Jurkat, Clone E6-1 (cell line): ENCODE measurements at places on chromosomes 11 and 22.

- DNase-seq = no peak
Observed at GRCh38 chr11:65500387-65501185, 1.7 kb downstream of the MALAT1 start.

- DNase-seq = no peak
Observed at GRCh38 chr22:50734986-50735738, 2.8 kb upstream of the ACR start.

DNA sequence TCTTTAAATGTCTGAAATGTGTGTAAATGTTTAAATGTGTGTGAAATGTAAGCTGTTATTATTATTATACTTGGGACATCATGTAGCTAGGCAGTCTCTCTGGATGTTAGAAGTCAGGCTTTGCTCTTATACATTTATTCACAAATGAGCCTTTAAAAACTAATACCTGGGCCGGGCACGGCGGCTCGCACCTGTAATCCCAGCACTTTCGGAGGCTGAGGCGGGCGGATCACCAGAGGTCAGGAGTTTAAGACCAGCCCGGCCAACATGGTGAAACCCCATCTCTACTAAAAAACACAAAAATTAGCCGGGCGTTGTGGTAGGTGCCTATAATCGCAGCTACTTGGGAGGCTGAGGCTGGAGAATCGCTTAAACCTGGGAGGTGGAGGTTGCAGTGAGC is 21.7 kb upstream of the CTTN start:
- DNase-seq = no peak

- no peak for DNase-seq
Observed at GRCh38 chr11:80559942-80560341, 1119.1 kb upstream of the TENM4 start.

- DNase-seq = no peak
Observed at GRCh38 chr22:35197071-35197470, 60.2 kb upstream of the HMGXB4 start.

- DNase-seq = no peak
Observed at GRCh38 chr11:35624316-35624715, 6.1 kb downstream of the FJX1 start.

DNA sequence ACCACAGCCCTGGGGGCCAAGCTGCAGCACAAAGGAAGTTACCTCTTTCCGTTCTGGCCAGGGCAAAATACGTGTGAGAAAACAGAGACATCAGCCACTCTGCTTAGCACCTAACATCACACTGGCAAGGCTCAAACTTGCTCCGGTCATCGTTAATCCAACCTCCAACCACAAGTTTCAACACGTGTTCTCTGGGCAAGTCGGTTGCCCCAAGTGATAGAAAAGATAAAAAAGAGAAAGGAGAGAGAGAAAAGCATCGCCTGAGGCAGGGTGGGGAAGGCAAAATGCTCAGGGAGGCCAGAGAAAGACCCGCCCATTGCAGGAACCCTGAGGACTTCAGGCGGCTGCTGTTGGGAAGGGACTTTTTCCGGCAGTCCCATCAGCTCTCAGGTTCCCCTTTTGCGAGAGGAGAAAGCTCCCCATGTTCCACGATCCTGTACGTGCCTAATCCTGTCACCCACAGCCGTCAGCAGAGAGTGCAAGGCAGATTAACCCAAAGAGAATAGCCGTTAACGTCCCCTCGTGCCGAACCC is 18.5 kb upstream of the B4GALNT4 start:
- DNase-seq = no peak

- DNase-seq = peak; percentile 75
Observed at GRCh38 chr22:25447686-25448434, 116.6 kb upstream of the GRK3 start.

DNA sequence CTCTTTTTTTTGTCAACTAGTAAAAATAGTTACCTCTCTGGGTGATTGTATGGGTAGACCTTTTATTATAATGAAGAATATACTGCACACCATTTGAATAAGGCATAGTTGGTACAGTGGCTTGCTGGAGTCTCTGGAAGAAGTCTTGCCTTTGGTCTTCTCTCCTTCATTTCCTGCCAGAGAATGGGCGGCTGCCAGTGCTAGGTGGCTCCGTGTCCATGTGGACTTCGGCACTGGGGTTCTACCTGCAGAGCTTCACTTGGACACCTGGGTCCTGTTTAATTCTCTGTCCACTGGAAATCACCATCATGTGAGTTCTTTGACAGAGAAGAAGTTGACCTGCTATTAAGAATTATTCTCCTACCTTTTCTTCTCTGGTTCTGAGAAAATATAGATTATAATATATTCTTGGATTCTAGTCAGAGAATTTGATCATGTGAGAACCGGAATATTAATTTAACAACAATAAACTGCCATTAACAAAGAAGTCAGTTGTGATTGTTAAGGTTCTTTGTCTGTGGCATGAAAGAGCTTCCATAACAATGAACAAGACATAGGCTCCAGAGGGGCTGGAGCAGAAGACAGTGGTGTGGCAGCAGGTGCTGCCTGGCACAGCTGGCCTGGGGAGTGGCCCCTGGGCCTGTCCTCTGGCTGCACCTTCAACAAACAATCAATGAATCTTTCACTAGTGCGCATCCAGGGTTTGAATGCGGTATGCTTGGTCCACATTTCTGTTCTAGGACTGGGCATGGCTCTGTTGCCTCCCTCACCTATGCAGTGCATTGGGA is 77.5 kb downstream of the PPFIBP2 start:
- DNase-seq = no peak

- DNase-seq = no peak
Observed at GRCh38 chr11:128627666-128628324, 40.4 kb upstream of the ETS1 start.

DNA sequence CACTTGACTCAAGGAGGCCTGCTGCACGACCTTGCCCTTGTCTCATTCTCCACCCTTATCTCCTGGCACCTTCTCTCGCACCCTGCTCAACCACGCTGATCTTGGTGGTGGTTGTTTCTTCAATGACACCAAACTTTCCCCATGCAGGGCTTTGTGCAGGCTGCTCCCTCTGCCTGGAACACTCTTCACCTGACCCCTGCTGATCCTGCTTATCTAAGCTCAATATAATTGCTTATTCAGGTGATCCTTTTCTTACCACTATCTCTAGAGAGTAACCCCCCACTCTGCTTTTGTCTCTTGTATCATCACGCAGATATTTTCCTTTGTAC is 604.4 kb downstream of the BUD13 start:
- DNase-seq = no peak

DNA sequence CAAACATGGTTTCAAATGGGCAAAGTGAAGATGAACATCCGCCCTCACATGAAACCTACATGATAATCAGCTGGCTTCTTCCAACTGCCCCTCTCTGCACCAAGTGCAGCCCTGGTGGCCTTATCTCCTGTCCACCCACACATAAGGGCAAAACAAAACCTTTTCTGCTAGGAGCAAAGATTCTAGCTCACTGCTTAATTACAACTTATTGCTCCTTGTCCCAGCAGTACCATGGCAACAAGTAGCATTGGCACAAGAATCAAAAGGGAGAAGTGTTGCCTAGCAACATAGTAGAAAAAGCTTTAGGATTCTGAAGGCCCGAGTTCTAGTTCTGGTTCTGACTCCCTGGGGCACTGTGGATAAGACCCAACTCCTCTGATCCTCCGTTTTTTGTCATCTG is 68.7 kb upstream of the BMAL1 start:
- DNase-seq = no peak

- DNase-seq = peak; percentile 86
Observed at GRCh38 chr11:128695539-128696221, 1.8 kb downstream of the FLI1 start.

GRCh38 chr11:77144857-77145428 is 16.9 kb downstream of the MYO7A start:
- DNase-seq = no peak

DNA sequence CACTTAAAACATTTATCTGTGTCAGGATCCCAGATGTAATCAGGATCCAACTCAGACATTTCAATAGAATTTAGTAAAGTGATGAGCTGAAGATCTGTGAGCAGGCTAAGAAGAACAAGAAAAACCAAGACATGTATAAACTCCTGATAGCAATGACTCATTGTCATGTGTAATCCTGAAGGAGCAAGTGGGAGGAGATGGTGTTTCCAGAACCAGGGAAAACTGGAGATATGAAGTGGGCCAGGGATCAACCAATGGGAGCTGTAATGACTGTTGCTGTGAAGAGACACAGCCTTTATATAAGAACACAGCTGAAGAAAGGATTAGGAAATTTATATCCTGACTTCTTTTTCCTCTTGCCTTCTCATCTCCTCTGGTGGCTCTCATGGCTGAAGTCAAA is 682.5 kb upstream of the ARHGAP42 start:
- DNase-seq = no peak

GRCh38 chr11:12927221-12927620 is 81.9 kb upstream of the RASSF10 start:
- no peak for DNase-seq

GRCh38 chr11:1138097-1138496 is 19.7 kb upstream of the MUC5AC start:
- DNase-seq = no peak

DNA sequence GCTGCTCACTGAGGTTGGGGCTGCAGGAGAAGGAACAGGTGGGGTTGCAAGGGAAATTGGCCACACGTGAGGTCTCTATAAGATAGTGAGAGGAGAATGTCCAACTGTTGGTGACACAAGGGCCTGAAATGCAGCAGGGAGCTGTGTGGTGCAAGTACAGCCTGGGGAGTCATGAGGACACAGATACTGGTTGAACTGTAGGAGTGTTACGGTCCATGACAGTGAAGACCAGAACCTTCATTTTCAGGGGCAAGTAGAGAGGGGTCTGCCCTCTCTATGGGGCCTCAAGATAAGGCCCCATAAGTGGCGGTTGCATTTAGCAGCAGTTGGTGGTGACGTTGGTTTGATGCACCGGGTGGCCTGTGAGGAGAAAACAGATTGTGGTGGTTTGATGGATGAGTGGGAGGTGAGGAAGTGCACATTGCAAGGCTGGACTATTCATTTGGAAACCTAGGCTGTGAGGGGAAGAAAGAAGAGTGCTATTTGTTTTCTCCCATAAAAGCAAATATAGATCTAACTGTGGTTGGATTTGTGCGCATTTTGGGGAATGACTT is 39.4 kb downstream of the MICAL2 start:
- DNase-seq = peak; percentile 62
